NCI-H1417 treated with DMSO at 0.1 percent for 48 hours (cell line): ENCODE measurements at places on chromosomes 2 and 18.

- no peak for DNase-seq
These were observed 334.3 kb downstream of the FIGN start for GRCh38 chr2:163401481-163401880.

DNA sequence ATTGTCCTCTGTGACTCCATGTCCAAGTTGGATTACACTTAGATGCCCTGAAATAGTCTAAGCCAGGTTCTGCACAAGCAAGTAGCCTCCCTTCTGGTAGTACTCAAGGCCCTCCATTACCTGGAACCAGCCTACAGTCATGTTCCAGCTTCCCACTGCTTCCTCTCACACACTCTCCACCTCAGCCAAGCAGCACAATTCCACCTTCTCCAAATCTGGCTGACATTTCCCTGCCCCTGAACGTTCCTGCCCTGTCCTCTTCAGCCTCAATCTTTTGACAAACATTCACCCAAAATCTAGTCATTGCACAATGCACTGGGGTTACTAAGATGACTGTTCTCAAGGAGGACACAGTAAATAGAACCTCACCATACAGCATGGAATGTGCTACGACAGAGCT lies 95.3 kb upstream of the KLHL29 start:
- no peak for DNase-seq

DNA sequence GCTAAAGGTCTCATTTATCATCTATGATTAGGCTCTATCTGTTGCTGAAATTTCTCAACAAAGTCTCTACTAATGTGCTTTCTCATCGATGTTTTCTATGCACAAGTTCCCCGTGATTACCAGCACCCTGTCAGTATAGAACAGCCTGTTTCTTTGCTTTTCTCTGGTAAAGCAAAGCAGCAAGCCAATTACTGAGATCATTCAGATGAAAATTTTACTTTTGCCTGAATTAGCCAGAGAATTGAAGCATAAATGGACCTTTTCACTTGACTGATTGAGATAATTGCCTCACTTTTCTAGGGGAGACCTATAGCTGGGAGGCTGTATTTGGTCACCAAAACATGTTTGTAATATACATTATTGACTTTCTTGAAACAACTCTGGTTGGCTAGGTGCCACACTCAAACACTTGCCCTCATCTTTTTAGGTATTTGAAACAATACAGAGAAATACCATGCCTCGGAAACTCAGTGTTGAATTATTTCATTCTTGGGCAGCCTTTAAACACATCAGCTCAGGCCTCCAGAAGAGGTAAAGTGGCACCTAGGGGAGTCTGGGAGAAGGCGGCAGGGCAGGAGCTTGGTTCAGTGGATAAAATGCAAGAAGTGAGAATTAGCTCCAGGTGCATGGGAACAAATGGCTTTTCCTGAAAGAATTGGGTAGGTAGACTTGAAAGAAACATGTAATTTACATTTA lies 96.2 kb downstream of the GALNT3 start:
- no peak for DNase-seq

- no peak for DNase-seq
These were observed 28.3 kb upstream of the PEX13 start for GRCh38 chr2:60989259-60989658.

DNA sequence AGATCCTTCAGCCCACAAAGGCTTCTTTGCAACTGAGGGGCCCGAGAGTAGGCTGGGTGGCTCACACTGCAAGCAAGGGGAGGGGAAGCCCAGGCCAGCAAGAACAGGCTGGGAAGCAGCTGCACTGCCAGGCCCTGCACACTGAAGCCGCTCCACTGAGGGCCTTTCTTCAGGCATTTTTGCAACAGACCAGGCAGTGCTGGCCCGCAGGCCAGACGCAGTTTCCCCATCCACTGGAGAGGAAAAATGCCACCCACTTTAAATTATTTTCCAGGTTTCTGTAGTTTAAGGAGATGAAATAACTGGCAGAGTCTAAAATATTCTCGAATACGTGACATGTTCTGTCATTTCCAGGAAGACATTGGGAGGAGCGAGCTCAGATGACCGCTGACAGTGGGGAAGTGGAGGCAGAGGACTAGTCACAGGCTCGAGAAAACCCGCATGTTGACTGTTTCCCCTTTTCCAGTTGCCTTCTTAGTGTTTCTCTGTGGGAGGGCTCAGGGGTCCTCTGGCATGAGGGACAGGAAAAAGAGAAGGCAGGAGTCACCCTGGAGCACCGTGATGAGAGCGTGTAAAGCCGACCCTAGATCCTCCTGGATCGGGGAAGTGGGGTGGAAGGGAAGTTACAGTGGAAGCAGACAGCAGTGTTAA lies 53.3 kb upstream of the B3GNT7 start:
- no peak for DNase-seq

DNA sequence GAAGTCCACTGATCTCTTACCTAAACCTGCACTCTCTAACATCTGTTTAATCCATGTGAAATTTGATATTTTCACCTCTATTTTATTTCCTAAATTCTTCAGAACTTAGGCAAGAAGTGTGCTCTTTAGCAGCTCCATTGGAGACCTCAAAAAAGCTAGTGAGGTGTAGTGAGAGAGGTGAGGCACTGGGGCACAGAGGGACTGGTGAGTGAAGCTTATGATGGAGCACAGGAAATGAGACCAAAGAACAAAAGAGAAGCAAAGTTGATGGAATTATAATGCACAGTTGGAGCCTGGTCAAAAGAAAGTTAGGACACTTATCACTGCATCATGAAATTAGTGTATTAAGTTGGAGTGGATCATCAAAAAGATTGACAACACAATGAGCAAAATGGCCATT lies 1050.7 kb upstream of the NRXN1 start:
- no peak for DNase-seq
